Muscle of arm (tissue), 14 donors: ENCODE measurements at places on chromosomes 12 and 14. TPM values are rescaled to one million over a fixed set of nuclear protein-coding genes. Genes with fewer than 3 reads are reported as not detected.
A peak's percentile ranks its signal among the peaks of the same experiment; 100 is the strongest.

The CBLN3 gene
- polyA plus RNA-seq: 1.6 TPM

The PMCH gene
- not detected for polyA plus RNA-seq

The SLC24A4 gene
- polyA plus RNA-seq: 2.9 TPM

The APOLD1 gene
- polyA plus RNA-seq: 10.6 TPM

The RNASE7 gene
- 0.23 TPM for polyA plus RNA-seq

The FAM186B gene
- polyA plus RNA-seq: 1.6 TPM

The OR5AU1 gene
- not detected for polyA plus RNA-seq

- no peak for DNase-seq
These were observed 24.5 kb upstream of the PPP1R13B start for GRCh38 chr14:103871596-103872480.

DNA sequence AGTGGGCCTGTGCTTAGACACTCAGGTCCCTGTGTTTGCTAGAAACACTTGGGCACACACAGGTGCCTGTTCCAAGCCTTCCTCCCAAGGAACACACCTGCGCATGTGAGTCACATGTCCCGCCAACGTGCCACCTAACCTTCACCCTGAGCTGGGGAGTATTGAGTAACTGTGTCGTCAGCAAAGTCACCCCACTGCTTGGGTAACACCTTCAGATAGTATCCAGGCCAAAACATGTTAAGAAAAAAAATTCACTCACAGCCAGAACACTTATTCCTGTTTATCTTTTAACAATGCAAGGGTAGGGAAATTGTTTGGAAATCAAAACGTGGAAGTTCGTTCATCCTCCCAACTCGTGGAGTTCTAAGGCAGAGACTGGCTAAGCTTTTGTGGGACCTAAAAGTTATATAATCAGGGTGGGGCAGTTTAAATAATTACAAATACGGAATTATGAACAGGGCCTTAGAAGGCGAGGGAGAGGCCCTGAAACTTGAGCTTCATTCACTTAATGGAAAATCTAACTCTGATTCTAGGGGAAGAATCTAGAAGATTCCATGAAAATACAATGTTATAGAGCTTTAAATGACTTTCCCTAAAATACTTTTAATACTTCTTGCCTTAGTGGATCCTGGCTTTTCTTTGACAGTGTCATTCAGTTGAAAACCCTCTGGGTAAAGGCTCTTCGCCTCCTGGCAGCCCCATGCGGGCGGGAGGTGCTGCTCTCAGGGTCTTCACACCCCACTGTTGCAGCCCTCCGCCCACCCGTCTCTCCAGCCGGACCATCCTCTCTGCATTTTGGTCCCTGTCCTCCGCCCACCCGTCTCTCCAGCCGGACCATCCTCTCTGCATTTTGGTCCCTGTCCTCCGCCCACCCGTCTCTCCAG lies 30.3 kb upstream of the ADIPOR2 start:
- DNase-seq: no peak

- DNase-seq: no peak
These were observed 105.8 kb downstream of the SPTSSA start for GRCh38 chr14:34356264-34356654.

DNA sequence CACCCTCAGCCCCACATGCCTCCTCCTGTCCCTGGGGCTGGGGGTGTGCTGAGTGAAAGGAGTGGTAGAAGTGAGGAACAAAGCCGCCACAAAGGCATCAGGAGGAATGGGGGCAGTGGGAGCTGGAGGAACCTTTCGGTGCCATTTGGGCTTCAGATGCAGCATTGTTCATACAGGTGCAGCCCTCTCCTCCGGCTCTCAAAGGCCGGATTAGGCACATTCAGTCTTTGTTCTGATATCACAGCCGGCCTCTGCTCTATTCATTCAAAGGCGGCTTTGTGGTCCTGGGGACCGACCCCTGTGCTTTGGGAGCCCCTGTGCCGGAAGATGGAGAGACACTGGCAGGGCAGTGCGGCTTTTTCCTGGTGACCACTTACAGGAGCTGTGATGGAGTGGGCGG lies 53.2 kb downstream of the SMOC1 start:
- DNase-seq: no peak

GRCh38 chr14:22549981-22550673 lies 38.9 kb downstream of the DAD1 start:
- no peak for DNase-seq

DNA sequence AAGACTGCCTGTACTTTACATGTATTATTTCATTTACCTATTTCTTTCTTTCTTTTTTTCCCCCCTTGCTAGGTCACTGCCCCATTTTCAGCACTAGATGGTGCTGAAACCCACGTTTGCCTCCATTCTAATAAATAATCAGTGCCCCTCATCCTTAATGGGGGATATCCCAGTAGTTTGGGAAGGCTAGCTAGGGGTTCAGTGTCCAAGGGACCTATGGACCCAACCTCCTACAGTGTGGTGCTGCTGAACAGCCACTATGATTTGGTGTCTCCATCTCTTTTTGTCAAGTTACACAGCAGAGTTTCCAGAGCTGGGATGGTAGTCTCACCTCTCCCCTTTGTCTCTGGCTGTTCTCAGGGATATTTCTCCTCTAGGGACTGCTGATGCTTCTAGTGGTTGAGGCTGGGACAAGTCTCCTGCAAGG lies 6.5 kb upstream of the HCFC2 start:
- no peak for DNase-seq

DNA sequence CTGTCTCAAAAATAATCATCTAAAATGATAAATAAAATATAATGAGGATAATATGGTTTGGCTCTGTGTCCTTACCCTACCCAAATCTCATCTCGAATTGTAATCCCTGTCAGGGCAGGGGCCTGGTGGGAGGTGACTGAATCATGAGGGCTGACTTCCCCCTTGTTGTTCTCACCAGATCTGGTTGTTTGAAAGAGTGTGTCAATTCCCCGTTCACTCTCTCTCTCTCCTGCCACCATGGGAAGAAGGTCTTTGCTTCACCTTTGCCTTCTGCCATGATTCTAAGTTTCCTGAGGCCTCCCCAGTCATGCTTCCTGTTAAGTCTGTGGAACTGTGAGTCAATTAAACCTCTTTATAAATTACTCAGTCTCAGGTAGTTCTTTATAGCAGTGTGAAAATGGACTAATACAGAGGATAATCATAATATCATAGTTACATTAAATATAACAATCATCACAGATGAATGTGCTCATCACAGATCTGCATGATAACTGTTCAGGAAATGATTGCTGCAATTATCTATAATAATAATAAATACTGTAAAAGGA lies 12.6 kb downstream of the EFCAB11 start:
- DNase-seq: no peak

GRCh38 chr12:104677441-104678089 lies 220.8 kb downstream of the CHST11 start:
- DNase-seq: no peak

DNA sequence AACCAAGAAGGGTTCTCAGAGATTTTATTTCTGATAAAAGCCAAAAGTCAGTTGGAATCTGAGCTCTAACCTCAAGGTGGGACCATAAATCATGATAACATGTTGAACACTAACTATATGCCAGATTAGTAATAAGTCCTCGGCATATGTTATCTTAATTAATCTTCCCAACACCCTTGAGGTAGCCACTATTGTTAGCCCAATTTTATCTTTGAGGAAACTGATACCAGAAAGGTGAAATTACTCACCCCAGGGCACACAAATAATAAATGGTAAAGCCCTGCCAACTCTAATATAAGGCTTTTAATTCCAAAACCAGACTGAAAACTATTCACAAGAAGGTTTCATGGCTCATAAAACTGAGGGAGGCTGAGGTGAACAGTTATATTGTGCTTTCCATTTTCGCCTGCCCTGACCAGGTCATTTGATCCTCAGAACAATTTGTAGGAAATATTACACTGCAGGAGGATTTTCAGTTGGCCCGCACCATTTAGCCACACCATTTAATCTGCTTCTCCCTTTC lies 16.1 kb upstream of the NUAK1 start:
- no peak for DNase-seq

- DNase-seq: peak; percentile 87
These were observed 26.9 kb downstream of the DAAM1 start for GRCh38 chr14:59215322-59215721.

GRCh38 chr14:104171895-104172294 lies 33.5 kb downstream of the KIF26A start:
- no peak for DNase-seq
